Stimulated activated CD4-positive, alpha-beta T cell treated with anti-CD3 and anti-CD28 coated beads, Interleukin-4, amount 100 ng/mL, for 48 hours (primary cell): ENCODE measurements at places on chromosomes 12 and 14.
A peak's percentile ranks its signal among the peaks of the same experiment; 100 is the strongest.

DNA sequence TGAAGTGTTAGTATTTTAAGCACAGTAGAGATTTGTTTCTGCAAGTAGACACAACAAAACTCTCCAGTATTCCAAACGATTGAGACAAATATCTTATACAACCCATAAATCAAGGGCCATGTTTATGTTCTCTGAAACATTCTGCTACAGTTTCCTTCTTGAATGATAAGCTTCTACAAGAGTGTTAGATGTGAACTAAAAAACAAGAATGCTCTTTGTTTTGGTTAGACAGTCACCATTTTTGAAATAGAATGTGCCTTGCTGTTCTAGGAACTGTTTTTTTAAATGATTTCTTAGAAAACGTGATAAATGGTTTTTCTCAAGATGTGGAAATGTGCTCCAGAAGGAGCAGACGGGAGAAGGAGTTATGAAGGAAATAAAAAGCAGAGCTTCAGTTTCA lies 1656.3 kb upstream of the FLRT2 start:
- DNase-seq = no peak

DNA sequence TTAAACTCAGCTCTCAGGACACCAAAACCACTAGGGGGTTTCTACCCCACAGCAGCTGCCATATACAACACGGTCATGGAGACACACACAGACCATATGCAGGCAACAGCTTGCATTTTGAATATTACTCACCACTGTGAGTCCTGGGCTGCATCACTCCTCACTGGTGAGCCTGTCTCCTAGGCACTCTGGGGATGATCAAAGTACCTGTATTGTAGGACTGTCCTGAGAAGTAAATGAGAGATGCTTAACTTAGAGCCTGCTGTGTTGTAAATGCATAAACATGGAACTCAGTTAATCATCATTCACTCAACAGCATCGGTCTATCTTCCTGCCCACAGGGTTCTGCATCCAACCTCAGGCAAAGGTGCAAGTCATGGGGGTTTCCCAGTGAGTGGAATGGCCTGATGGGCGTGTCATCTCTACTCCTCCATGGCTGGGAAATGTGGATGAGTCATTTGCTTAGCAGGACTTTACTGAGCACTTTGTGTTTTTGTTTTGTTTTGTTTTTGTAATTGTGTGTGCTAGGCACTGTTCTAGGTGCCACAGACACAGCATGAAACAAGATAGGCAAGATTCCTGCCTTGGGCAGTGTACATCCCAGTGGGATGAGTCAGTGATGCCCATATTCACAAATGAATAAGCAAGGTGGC lies 1141.2 kb upstream of the TMEM132C start:
- peak; percentile 13 for DNase-seq

GRCh38 chr12:131851741-131852550 lies 23.8 kb downstream of the MMP17 start:
- no peak for DNase-seq

GRCh38 chr14:56199982-56200577 lies 81.9 kb downstream of the PELI2 start:
- no peak for DNase-seq

DNA sequence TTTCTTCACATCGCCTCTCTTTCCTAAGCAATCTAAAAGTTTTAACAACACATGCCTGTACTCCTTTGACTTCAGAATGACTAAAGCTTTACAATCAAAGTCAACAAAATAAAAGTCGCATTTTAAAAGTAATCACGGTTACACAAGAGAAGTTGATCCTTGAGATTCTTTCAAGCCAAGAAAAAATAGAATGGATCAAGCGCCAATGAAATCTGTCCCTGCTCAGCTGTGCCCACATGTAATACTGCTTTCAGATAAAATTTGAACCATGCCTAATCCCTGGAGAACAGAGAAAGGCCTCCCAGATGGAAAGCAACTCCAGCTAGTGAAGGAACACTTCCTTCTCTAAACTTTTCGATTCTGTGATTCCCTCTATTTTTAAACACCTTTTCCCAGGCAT lies 113.1 kb downstream of the FBXL14 start:
- no peak for DNase-seq

- DNase-seq = no peak
Measured at GRCh38 chr14:97074456-97074855, 277.3 kb downstream of the VRK1 start.

GRCh38 chr12:113359133-113359938 lies 949 bp downstream of the PLBD2 start:
- DNase-seq = no peak

DNA sequence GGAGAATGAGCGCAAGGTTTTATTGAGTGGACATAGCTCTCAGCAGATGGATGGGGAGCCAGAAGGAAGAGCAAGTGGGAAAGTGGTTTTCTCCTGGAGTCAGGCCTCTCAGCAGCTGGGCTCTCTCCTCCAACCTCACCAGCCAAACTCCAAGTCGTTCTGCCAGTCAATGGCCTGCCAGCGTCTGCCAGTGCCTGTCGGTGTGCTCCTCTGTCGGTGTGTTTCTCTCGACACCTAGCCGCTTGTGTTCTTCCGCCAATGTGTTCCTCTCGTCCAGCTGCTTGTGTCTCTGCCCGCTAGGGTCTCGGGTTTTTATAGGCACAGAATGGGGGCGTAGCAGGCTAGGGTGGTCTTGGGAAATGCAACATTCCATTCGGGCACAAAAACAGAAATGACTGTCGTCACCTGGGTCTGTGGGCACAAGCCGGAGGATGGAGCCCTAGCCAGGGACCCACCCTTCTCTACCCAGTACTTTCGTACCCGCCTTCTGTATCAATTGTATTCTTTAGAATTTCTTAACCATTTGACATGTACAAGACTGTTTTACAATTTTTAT lies 1365.4 kb downstream of the FSCB start:
- DNase-seq = no peak

- DNase-seq = no peak
Measured at GRCh38 chr14:52883658-52884057, 67.2 kb downstream of the FERMT2 start.

GRCh38 chr14:56005191-56006053 lies 112.8 kb upstream of the PELI2 start:
- DNase-seq = no peak

DNA sequence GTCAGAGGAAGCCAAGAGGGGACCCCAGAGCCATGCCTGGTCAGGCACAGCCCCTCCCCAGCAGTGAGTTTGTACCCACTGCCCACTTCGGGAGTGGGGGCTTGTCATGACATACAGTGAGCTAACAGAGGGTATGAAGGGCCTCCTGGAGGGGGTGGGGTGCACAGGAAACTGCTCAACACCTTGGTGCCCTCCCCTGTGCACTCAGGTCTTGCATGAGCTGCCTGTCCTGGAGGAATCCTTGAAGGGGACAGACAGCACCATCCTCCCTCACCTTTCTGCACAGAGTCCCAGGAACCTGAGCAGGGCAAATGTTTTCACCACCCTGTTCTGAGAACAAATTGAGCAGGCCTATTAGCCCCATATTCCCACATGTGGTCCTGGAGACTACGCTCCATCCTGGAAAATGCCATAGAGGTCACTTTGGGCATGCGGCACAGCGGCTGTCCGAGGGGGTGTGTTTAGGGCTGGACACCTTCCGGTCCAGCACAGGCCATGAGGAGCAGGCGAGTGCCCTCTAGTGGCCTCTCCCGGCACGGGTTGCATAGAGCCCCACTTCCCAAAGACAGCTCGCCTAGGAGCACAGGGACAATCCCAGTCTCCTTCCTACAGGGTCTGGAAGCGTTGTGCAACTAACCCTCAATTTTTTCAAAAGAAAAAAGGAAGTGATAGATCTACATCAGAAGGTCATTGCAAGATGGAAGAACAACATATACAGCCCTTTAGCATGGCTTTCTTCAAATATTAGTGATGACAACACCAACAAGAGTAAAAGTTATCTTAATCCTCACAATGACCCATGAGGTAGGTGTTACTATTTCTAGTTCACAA lies 31.9 kb upstream of the ZFP36L1 start:
- DNase-seq = no peak

- no peak for DNase-seq
Measured at GRCh38 chr12:114976372-114976771, 292.4 kb upstream of the TBX3 start.

DNA sequence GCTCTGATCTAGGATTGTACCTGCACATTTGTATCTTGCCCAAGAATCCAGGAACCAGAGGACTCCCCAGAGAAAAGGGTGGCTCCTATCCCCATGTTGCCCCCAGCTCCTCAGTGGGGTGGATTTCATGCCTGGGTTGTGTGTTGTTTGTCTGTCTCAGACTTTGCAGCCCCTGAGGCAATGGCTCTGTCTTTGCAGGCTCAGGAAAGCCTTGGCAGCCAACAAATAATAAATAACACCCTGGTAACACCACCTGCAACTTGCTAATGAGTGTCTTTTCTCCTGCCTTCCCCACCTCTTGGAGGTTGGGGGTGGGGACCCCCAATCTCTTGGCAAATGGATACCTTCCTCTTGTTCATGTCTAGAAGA lies 65.2 kb upstream of the CISTR start:
- DNase-seq = no peak

GRCh38 chr14:37413050-37413449 lies 182.0 kb downstream of the FOXA1 start:
- DNase-seq = no peak

DNA sequence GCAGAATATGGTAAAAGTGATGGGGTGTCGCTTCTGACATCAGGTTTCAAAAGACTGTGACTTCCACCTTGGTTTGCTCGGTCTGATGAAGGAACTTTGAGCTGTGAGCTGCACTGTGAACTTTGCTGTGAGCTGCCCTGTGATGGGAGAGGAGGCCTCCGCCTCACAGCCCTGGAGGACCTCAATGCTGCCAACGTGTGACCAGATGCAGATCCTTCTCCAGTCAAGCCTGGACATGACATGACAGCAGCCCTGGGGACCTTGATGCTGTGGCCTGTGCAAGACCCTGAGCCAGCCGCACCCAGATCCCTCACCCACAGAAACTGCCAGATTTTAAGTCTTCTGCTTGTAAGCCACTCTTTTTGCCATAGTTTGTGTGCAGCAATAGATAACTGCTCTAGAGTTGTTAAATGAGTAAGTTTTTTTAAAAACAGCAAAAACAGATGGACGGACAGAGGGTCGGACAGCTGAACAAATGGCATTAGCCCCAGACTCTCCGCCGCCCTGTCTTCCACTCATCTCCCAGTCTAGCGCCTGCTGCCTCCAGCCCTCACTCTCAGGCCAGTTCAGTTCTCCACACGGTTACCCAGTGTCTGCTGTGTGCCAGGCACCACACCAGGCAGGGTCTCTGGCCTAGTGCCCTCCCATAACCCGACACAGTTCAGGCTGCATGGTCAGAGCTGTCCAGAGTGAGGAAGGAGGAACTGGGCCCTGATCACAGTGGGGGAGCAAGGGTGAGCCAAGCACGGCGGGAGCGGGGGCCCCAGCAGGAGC lies 13.1 kb upstream of the LRTM2 start:
- no peak for DNase-seq

- DNase-seq = no peak
Measured at GRCh38 chr12:47903151-47903611, 1.6 kb downstream of the VDR start.

DNA sequence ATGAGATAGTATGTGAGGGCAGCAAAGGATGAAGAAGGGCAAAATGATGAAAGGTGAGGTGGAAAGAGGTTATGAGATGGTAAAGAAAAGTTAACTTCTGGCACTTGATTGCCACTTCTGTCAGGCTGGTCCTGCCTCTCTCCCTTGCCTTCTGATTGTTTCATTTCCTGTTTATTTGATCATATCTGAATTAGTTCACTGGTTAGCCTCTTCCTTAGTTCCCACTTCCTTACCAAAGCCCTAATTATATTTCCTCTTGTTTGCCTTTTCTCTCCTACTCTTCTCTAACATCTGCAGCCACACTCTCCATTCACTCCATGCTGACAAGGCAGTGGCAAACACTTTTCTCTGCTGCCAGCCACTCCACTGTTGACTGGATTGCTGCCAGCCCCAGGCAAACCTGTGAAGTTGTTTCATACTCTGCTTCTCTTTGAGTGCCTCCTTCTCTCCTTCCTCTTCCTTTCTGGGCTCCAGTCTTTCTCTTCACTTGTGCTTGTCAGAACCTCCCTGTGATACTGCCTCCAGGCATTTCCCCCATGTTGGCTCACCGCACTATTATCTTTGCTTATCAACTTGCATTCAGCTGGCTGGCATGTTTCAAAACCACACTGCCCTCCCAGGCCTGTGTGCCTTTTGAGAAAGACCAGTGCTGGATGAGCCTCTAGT lies 8.1 kb downstream of the PNP start:
- DNase-seq = no peak

- DNase-seq = no peak
Measured at GRCh38 chr14:103132381-103133209, 9.3 kb downstream of the TNFAIP2 start.

DNA sequence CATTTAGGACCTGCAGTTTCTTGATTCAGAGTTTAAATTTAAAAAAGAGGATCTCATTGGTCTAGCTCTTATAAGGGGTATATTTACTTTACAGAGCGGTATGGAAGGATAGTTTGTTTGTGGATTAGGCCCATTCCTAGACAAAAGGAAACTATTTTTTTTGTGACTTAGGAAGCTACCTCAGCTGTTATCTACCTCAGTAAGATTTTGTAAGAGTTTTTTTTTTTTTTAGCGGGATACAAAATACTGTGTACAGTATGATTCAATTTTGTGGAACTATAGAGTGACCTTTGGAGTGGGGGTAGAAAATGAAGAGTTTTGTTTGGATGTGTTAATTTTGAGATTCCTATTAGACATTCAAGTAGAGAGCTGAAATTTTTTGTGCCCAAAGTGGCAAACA lies 104.6 kb upstream of the ATF1 start:
- no peak for DNase-seq

- DNase-seq = no peak
Measured at GRCh38 chr12:8658346-8658745, 4.3 kb downstream of the MFAP5 start.

DNA sequence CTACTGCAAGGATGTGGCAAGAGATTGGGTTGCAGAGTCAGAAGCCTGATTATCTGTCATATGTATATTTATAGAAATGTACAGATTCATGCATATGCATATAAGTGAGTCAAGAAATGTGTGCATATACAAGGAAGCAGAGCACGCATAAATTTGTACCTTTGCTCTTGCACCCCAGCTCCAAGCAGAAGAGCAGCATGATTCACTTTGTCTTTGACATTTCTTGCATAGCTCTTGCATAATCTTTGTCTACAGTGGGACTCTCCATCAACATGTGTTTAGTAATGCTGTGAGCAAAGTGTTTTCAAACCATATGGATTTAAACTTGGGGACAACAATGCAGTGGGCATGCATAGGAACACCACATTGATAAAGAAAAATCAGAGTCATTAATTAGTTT lies 330.7 kb upstream of the DCN start:
- DNase-seq = no peak

GRCh38 chr14:49221316-49221715 lies 364.9 kb downstream of the RPS29 start:
- DNase-seq = no peak

- DNase-seq = no peak
Measured at GRCh38 chr12:108729612-108730364, 1.5 kb downstream of the CORO1C start.
